Muscle of arm (tissue), 14 donors: ENCODE measurements at places on chromosomes 16 and 17.
A peak's percentile ranks its signal among the peaks of the same experiment; 100 is the strongest.

GRCh38 chr16:72172105-72173034 lies at the start of gene PMFBP1:
PMFBP1 (minus strand) TSS chr16:72172155; CDS start chr16:72171208, 947 bp downstream.
- DNase-seq, result no peak

- DNase-seq, result no peak
These were observed 2.7 kb downstream of the HS3ST3B1 start for GRCh38 chr17:14303343-14304221.

GRCh38 chr17:3557768-3558583 lies at the start of gene TRPV3:
TRPV3 (minus strand) TSS chr17:3557812; CDS start chr17:3554850, 2,962 bp downstream.
- no peak for DNase-seq

DNA sequence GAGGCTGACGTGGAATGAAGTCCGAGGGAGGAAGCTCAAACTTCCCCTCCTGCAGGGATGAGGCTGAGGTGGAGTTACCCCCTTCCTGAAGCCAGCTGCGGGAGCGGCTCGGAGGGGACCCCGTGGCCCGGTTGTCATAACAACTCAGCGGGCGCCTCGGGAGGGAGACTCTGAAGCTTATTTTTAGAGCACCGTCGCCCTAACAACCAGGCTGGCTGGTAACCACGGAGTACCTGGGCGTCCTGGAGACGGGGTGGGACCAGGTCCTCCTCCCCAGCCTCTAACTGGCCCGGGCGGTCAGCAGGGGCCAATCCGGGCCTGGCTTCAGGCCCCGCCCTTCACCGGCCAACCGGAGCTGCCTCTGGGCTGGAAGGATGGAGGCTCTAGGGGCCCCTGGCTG lies 27.7 kb downstream of the NECAB2 start:
- DNase-seq, result no peak

DNA sequence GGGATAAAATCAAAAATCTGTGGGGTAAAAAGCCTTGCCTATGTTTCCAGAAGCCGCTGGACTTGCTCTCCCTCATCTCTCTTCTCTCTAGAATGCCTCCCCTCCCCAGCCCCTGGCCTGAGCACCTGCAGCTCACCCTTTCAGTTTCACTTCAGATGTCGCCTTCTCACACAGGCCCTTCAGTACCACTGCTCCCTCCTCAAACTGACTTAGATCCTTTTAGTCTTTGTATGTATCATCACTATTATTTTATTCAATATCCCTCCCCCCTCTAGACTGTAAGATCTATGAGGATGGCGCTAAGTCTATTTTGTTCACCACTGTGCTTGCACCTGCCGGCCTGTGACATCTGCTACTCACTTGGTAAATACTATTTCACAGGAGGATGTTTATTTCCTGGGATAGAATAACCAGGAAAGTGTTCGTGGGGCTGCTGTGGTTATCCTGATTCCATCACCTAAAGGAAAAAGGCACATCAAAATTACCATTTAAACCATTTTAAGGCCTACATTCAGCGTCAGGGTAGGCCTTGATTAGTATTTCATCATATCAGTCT lies 122.3 kb downstream of the MRTFB start:
- DNase-seq, result no peak

- no peak for DNase-seq
These were observed 20.4 kb downstream of the PRKCA start for GRCh38 chr17:66322764-66323163.

DNA sequence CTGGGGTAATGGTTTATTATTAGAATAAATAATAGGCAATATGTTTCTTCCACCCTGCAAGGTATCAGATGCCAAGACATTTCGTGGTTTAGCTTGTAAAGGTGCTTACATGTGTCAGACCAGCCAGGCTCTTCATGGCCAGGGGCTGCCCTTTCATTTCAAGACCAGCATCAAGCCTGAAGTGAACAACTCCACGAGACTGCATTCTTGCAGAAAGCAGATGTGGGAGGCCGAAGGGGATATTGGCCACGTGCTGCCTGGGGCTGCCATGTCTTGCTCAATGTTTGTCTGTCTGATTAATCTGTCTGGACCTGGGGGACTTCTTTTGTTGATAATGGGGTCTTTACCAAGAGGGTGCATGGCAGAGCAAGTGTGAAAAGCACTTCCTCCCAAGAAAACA lies 294.2 kb upstream of the RBFOX1 start:
- no peak for DNase-seq

DNA sequence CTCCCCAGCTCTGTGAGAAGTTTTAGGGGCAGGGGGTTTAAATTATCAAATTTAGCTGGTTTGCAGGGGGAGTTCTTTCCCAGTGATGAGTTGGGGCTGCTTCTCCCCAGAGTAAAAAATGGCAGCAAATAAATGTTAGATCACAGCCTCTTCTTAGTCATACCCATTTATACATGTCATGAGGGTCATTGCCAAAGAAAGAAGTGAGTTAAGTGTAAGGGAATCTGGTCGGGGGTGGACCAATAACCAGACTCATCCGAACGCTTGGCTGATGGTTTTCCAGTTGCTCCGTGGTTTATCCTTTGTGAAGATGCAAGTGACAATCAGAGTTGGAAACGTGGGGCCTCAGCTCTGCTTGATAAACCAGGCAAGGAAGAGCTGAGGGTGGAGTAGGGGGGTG lies 87.1 kb downstream of the PLXDC1 start:
- DNase-seq, result no peak

GRCh38 chr16:24769806-24770205 lies 40.4 kb downstream of the TNRC6A start:
- DNase-seq, result no peak

DNA sequence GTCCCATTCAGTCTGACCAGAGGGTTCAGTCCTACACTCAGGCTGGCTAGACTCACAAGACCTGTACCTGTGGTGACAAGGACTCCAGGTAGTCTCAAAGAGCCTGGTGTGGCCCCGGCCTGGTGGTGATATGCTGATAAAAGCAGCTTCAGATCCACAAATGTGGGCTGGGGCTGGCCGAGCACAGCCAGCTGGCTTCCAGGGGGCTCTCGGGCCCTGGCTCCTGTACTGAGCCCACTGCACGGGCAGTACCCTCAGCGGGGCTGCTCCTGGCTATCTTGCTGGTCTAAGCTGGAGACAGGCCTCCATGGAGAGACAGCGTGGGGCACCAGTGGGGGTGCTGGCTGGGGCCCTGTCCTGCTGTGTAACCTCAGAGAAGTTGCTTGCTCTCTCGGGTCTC lies 4.3 kb downstream of the SMIM5 start:
- DNase-seq, result no peak

DNA sequence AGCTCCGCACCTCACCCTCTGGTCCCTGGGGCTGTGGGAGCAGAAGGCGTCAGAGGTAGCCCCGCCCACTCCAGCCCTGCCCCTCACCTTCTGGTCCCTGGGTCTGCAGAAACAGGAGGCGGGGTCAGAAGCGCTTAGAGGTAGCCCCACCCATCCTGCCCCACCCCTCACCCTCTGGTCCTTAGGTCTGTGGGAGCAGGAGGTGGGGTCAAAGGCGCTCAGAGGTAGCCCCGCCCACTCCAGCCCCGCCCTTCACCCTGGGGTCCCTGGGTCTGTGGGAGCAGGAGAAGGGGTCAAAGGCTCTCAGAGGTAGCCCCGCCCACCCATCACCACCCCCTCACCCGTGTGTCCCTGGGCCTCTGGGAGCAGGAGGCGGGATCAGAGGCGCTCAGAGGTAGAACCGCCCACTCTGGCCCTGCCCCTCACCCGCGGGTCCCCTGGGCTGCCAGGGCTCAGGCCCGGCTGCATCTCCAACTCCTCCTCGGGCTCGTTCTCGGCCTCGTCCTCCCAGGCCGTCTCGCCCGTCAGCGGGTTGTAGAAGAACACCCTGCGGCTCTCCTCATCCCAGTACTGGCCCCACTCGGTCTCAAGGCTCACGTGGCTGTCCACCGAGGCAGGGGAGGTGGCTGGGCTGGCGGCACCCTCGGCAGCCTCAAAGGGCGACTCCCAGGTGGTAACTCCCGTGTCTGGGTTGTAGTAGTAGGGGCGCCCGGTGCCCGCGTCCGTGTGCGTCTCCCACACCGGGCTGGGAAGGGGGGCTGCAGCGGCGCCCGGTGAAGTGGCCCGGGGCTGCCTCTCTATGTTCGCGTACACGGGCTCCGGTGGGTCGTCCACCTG lies 27.2 kb downstream of the ARHGAP27 start:
- no peak for DNase-seq

GRCh38 chr17:81428948-81429774 lies 33.9 kb downstream of the BAHCC1 start:
- no peak for DNase-seq

- DNase-seq, result no peak
These were observed 140.0 kb downstream of the IRF8 start for GRCh38 chr16:86038926-86039310.

- DNase-seq, result peak; percentile 91
These were observed 13.9 kb upstream of the LPCAT2 start for GRCh38 chr16:55494994-55495421.

DNA sequence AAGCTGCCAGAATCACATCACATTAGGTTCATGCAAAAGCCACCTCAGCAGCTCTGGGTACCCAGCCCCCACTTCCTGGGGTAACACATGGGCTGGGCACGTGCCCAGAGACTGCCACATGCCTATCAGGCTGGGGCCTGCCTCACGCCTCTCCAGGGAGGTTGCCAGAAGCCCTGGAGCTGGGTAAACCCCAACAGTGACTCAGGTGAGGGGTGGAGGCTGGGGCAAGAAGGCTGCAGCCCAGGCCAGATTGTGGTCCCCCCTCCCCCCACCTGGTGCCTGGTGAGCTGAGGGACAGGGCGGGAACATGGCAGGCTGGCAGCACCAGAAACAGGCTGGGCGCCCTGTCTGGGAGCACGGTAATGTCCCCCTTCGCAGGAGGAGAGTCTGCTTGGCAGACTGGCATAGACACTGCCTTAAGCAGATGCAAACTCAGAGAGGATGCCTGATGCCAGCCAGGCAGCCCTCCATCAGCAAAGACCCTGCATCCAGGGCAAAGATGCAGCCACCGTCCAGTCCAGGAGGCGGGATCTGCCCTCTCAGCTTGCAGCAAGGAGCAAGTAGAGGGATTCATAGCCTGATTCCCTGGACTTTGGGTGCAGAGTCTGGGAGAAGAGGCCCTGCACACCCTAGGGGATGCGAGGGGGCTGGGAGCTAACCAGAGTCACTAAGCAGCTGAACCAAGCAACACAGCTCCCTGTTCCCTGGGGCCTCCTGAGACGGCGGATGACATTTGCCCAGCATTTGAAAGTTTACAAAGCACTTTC lies 28.8 kb downstream of the NGFR start:
- no peak for DNase-seq

GRCh38 chr16:86418981-86419380 lies 91.3 kb upstream of the FOXF1 start:
- DNase-seq, result no peak

- no peak for DNase-seq
These were observed 52.6 kb downstream of the PLCG2 start for GRCh38 chr16:81831722-81832126.

DNA sequence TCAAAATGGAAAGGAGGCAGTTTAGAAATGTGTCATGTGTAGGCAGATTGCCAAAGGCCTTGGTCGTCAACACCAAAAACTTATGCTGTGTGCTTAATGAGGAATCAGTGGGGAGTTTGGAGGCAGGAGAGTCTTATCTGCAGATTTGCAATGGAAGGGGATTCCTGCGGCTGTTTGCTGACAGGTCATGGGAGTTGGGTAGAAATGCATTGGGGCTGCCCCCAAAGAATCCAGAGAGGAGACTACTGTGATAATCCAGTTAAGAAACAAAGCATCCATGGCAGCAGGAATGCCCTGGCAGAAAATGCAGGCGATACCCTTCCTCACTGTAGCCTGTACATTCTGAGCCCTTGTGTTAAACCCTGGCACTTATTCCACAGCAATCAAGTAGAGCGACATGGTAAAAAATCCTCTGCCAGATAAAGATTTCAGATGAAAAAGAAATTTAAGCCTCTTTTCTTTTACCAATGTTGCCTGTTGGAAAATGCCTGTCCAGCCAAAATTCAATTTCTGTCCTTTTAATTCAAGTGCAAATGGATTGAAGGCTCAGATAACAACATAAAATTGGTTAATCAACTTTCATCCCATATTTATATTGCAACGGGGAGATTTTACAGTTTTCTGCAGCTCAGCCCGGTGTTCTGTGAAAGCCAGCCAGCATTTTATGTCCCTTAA lies 491.0 kb upstream of the CDH5 start:
- DNase-seq, result no peak

GRCh38 chr16:82582975-82583374 lies 43.8 kb upstream of the CDH13 start:
- DNase-seq, result no peak

- no peak for DNase-seq
These were observed 19.0 kb upstream of the ADCY7 start for GRCh38 chr16:50247123-50247905.

DNA sequence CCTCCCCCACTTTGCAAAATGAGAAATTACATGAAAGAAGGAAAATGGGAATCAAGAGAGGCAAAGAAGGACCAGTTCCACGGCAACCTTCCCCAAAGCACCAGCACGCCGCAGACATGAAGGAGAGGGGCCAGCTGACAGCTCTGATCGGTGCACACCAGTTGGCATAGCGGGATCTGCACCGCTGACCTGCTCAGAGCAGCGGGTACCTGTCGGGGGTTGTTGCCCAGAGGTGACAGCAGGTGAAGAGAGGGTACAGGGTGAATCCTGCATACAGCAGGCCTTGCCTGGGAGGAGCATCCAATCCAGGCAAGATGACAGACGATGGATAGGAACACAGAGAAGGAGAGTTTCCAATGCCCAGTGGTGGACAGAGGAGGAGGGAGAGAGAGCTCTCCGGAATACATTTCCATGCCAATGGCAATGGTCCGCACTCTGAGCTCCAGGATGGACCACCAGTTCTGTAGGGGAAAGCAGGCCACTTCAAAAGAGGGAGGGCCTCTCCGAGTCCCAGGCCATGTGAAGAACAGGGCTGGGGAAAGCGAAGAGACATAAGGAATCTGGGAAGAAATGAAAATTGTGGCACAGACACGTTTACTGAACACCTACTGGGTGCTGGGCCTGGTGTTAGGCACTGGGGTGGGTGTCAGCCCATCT lies 24.0 kb downstream of the CEP295NL start:
- peak; percentile 43 for DNase-seq

DNA sequence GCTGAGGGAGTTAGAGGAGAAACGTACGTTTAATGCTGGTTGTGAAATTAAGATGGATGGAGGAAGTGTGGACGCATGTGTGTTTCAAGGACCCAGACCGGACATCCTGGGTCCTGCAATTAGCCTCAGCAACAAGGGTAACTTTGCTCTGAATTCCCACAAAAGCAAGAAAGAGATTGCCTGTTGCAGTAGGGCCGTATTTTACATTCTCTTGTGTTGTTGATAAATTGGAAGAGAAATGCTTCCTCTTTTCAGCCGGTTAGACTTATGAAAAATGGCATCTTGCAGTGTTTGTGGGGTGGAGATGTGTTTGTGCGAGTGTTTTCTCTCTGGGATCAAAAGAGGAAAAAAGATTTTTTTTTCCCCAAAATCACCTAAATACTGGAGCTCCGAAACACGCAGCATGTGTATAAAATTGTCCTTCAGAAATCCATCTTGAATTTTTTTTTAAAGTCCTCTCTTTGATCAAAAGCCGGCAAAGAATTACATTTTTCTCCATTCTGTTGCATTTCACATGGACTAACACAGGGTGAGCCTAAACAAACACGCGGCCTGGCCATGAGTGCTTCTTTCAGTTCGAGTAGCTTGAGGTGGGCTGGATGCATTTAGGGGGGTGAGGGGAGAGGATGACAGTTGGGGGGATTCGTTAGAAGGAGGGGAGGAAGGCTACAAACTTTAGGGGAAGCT lies 251.6 kb downstream of the C16orf95 start:
- no peak for DNase-seq
